Activated CD8-positive, alpha-beta memory T cell treated with anti-CD3 and anti-CD28 coated beads, Interleukin-2, amount 10 ng/mL, durations not matched to agents 7 days and 5 days (primary cell): ENCODE measurements at places on chromosomes 16 and 17. TPM values are rescaled to one million over a fixed set of nuclear protein-coding genes. Genes with fewer than 3 reads are reported as not detected.

DNA sequence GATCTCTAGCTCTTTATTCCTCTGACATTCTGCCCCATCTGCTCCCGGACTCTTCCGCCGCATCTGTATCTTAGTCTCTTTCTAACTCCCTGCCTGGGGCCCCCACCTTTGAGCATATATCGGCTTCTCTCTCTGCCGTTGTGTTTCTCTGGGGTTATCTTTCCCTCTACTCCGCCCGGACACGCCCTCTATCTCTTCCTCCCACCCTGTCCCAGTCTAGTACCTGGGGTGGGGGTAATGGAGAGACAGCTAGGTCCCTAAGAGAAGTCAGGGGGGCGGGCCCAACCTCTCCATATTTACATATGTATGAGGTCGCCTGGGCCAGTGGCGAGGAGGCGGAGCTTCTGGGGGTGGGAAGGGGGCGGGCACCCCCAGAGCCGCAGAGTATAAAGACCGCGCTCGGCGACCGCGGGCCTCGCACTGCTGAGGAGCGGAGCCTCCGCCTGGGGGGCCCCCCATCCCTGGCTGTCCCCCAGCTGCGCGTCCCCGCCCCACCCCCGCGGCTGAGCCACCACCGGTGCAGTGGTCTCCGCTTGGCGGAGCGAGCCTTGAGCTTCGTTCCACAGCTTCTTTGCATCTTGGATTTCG, at the start of gene ATP1B2:
TSS of gene ATP1B2 (plus strand) at position 418 of the 588 bp plus-strand sequence. CDS start 593 bp downstream, outside the sequence.
- DNase-seq = peak; percentile 78

FOXC2 gene
- total RNA-seq = not detected

DNA sequence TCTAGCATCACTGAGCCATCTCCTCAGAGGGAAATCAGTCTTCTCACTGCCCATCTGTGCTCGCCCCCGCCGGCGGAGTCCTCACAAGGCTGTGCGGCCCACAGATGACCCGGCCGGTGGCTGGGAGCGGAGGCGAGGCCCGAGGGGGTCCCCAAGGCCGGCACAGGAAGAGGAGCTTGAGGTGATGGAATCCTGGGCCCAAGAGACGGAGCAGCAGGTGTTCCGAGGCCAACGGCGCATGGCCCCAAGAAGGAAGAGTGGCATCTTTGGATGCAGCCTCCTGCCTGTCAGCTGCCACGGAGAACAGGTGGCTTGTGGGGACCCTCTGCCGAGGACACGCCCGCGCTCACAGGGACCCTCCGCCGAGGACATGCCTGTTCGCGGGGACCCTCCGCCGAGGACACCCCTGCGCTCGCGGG, 72.7 kb upstream of the GNG13 start:
- no peak for DNase-seq

DNA sequence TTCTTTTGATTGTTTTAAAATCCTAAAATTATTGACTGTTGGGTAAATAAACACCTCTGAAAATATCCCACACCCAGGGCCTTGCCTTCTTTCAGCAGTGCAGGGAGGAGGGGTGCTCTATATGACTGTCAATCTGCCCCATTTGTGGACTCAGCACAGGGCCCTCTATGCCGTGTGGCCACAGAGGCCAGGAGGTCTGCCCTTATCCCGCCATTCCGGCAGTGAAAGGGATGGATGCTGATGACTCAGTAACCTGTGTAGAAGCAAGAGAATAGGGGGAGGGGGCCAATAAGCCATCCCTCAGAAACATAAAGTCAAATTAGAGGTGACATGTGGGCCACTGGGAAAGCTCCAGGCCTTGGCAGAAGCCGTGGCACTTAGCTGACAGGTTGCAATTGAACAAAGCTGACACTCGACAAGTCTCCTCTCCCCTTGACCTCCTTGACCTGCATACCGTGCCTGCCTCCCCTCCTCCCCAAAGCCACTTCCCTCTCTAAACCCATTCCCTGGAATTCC, 281.4 kb upstream of the DYNLRB2 start:
- no peak for DNase-seq
